Activated T-helper 1 cell treated with anti-CD3 and anti-CD28 coated beads, Interleukin-2, amount 50 U/mL, for 16 hours (primary cell): ENCODE measurements at places on chromosomes 3 and 15.

- DNase-seq: no peak
These were observed 45.2 kb downstream of the C2CD4B start for GRCh38 chr15:62119874-62120273.

- DNase-seq: no peak
These were observed 8.0 kb upstream of the KLHL6 start for GRCh38 chr3:183563536-183563874.

DNA sequence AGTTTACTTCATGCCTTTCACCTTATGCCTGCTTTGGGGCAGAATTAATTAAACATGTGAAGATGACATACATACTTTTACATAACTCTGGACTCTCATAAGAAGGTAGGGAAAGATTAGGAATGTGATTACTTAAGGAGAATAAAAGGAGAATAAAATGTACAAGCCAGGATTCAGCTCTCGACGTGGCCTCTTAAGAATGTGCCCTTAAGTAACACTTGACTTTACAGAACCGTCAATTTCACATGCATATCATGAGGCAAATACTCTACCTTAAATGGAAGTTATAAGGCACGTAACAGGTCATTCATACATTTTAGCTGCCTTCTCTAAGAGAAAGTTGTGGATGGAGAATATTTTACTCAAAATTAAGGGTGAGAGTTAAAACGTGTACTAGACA, 263.7 kb upstream of the LMCD1 start:
- DNase-seq: no peak

DNA sequence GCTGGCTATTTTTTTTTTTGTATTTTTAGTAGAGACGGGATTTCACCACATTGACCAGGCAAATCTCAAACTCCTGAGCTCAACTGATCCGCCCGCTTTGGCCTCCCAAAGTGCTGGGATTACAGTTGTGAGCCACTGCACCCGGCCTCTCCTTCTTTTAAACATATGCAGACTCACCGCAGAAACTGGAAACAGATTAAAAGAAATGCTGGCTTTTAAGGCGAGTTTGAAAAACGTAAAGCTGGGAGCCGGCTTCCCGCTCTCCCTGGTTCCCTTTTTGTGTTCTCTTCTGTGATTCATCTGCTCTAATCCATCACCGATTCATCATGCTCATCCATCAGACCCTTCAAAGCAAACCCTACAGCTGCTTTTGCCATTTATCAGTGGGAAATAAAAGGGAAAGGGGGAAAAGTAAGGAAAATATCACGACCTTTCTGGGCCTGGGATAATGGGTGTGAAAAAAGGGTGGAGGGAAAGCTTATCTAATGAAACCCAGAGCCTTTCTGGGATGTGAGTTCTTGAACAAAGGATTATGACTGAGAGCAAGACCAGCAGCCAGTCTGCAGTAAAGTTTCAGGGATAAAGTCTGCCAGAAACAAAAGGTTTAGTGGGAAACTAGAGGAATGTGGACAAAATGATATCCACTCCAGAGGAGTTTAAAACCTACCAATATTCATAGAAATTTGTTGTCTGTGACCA, 92.3 kb upstream of the LRIG1 start:
- no peak for DNase-seq

DNA sequence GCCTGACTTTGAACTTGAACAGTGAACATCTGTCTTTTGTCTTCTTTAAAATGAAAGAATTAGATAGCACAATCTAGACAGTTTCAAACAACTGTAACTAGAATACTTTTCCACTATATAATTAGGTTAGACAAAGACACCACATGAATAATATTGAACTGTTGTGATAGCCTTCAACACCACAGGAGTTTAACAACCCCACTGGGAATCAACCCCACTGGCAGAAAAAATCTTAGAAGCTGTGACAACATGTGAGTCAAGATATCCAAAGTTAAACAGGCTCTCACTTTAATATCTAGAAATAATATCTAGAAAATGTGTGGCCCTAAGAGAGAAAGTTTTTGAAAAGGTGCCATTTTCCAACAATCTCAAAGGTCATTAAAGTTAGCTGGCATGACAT, 64.4 kb upstream of the PRICKLE2 start:
- no peak for DNase-seq

DNA sequence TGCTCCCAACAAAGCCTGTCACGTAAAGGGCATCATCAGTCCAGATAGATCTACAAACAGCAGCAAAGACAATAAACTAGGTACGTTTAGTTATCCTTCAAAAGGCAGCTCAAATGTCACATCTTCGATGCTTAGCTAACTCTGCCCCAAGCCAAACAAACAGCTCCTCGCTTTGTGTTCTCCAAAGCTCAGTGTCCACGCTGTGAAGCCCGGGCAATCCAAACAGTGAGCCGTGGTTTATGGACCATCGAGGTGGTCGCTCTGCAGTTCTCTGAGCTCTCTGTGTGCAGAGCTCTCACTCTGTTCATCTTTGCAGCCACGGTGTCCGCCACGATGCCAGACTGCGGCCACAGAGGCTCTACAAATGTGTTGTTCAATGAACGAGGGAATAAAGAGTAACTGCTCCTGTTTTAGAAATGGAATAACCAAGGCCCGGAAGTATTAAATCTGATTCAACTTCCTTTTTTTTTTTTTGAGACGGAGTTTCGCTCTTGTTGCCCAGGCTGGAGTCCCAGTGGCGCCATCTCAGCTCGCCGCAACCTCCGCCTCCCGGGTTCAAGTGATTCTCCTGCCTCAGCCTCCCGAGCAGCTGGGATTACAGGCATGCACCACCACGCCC, 117.2 kb upstream of the FAM174B start:
- DNase-seq: no peak

DNA sequence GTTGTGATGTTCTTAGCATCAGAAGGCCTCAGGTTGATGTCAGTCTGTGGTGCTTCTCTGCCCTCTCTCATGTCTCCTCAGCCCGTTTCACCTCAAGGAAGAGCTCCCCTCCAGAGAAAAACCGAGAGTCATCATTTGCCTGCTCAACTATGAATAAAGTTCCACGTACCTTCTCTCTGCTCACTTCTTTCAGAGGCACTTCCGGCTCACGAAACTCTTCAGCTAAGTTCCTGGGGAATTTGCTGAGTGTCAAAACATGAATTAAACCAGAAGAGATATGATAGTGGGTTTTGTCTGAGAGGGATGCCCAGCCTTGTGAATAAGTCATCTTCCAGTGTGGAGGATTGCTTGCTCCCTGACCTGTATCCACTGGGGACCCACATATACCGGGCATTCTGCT, 37.7 kb downstream of the CCR4 start:
- DNase-seq: no peak

DNA sequence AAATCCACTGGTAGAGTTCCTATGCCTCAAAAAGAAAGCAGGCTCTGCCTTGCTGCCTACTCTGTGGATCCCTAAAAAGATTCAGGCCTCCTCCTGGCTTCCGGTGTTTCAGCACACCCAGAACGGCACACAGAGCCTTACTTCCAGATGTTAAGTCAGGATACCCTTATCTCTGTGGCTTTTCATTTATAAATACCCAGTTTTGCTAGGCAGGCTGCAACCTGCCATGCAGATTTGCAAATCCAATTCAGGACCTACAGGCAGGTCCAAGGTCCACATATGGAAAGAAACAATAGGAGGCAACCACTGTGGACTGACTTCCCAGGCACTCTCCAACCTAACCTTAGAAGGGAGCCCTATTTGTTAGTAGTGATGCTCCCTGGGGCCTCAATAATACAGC, 30.7 kb downstream of the EFL1 start:
- no peak for DNase-seq
